Stimulated activated CD4-positive, alpha-beta T cell treated with anti-CD3 and anti-CD28 coated beads, Interleukin-2, amount 100 ng/mL, for 24 hours (primary cell): ENCODE measurements at places on chromosomes 12 and 14.

GRCh38 chr14:89903340-89903952, 51.1 kb downstream of the EFCAB11 start:
- DNase-seq = no peak

- no peak for DNase-seq
These were observed 3.0 kb upstream of the CEBPE start for GRCh38 chr14:23122086-23122485.

- DNase-seq = no peak
These were observed 87.9 kb downstream of the GAS2L3 start for GRCh38 chr12:100661300-100661951.

GRCh38 chr14:91987192-91987591, 39.7 kb upstream of the FBLN5 start:
- no peak for DNase-seq

DNA sequence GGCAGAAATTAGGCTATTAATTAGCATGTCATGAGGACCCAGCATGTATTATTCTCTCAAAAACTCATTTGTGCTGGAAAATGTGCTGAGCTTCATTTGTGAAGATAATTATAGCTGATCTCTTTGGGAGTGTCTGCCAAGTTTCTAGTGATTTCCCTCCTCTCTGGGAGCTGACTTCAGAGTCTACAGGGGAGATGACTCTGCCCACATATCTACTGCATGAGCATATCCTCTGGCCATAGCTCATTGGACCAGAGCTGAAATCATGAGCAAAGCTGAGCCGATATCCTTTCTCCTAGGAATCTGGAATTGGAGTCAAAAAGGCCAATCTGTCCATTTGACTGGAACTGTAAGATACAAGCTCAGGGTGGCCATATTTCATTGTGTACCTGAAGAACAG, 5.9 kb downstream of the CCDC198 start:
- no peak for DNase-seq

- DNase-seq = no peak
These were observed 56.2 kb downstream of the SDR9C7 start for GRCh38 chr12:56878010-56878339.

DNA sequence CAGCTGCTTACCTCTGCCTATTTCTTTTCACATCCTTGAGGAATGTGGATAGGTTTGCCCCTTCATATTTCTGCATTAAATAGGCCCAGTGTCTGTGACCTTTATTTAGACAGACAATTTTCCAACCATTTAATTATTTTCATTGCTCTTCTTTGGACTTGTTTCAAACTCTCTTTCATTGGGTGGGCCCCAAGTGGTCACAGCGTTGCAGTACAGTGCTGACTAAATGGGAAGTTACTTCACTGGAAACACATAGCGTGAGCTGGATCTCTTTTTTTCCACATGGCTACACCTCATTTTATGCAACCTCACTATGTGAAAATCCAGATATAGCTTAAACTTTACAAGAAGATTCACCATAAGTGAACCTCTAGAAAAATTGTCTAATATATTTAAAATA, 438.9 kb downstream of the ADAMTS20 start:
- no peak for DNase-seq

- DNase-seq = no peak
These were observed 56.2 kb downstream of the CCNK start for GRCh38 chr14:99537399-99537798.

DNA sequence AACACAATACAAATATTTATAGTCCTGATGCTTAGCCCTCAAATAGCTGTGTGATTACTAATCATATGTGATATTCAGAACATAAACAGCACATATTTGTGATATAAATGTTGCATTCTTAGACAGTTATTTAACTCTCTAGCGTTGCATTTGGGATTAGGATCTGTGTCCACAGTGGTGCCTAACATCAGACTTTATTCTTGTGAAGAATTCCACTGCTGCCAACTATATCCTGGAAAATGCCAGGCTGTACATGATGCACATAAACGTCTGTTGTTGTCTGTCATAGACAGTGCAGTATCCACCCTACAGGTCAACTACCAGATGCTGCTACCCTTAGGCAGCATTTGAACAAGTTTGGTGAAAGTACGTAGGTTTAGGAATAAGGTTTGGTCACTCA, 39.0 kb downstream of the SLC38A4 start:
- no peak for DNase-seq

DNA sequence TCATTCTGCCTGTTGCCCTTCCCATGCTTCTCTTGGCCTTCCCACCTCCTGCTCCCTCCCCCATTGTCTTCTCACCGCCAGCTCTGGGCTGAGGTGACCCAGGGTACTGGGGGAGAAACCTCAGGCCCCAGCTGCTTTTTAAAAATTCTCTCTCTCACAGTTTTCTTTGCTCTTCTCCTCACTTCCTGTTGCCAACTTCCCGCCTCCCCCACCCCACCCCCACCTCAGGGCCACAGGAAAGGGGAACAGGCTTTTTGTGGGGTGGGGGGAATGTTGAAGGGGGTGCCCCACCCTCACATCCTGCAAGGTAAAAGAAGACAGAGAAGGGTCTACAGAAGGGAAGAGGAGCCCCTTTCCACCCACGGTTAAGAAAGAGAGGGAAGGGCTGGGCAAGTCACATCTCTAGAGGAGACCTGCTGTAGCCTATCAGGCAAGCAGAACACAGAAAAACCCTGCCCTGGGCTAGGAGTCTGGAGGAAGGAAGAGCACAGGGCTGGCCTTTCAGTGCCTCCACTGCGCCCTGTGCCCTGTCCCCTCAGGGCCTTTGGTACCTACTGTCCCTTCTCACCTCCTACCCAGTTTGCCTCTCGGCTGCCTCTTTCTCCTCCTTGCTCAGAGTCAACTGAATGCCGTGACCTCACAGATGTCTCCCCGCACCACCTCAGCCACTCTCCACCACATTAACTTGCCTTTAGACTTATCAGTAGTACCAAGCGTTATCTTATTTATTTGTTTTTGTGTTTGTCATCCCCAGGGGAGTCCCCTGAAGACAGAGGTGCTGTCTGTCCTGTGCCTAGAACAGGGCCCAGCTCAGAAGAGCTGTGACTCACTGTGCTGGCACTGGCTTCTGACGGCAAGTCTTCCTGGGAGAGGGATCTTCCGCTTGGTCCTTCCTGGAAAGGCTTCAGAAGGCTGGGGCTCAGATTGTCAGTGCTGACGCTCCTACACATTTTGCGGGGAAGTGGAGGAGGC, 1.7 kb downstream of the ARHGAP9 start:
- peak; percentile 47 for DNase-seq

GRCh38 chr14:93891756-93892504, 35.2 kb upstream of the FAM181A start:
- DNase-seq = no peak

DNA sequence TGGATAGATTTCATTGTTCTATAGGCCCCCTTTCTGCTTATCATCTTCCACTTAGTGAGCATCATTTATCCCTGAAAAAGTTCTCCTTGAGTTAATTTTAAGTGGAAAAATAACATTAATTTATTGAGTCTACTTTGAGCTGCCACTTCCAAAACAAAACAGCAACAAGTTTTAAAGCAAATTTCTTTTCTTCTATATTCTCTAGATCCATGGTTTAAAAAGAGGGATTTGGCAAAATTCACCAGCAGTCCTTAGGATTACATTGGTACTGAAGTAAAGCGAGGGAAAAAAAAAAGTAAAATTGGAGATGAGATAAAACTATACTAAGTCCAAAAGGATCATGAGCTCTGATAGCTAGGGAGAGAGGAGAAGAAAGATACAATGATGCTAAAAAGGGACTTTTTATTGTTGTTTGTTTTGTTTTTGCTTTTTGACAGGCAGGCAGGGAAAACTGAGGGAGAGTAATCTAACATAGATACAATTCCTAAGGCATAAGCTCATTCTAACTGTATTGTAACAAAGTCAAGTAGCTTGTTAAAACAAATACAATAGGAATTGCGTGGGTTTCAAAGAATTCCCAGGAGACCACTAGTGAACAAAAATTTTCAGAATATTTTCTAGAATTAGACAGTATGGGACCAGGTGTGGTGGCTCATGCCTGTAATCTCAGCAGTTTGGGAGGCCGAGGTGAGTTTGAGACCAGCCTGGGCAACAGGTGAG, 19.2 kb upstream of the PLEKHA5 start:
- no peak for DNase-seq

GRCh38 chr12:68114606-68115005, 44.9 kb downstream of the IFNG start:
- no peak for DNase-seq

GRCh38 chr14:102893452-102893851, 29.0 kb upstream of the AMN start:
- DNase-seq = no peak

DNA sequence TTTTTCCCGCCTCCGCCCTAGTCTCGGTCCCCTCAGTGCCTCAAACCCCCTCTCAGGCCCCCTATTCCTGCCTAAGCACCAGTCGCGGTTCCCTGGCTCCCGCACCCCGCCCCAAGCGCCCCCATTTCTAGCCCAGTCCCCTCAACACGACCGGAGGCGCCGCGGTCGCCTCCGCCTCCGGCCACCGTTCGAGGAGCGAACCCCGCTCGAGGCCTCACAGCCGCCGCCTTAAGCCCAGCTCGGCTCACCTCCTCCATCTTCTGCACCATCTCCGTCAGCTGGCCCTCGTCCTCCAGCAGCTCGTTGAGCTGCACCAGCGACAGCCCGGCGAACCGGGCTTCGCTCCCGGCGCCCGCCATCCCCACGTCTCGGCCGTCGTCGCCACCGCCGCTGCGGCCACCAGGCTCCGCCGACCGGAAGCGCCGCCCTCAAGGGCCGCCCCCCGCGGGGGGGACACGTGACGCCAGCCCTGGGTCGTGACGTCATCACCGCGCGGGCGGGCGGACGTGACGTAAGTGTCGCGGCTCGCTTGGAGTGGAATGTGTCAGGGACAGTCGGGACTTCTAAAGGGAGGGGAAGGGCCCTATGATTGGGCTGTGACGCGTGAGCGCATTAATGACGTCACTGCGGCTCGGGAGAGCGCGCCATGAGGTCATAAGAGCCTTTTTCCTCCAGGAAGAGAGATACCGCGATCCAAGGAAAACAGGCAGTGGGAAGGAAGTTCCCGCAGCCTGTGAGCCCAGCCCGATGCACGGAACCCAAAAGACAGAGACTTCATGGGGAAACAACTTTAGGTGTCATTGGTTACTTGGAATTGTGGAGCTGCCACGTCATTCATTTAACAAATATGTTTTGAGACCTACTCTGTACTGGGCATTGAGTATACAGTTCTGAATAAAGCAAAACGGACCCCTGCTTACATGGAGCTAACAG, at the start of gene VPS37B:
Gene VPS37B, minus strand, starts transcription at position 421 of the 933 bp plus-strand sequence. Its CDS starts 62 bp downstream, at position 359.
- DNase-seq = peak; percentile 84

DNA sequence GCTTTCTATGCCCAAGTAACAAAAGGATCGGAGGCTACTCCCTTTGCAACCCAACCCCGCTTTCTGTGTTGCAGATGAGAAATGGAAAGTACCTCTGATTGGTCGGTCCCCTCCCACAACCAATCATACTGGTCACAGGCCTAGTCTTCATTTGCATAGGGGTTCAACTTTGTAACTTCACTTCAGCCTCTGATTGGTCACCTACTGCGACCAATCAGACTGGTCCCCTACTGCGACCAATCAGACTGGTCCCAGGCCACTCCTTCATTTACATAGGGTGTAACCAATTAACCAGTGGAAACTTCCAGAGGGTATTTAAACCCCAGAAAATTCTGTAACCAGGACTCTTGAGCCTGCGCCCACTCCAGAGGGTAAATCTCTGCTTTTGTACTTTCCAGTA, 906.4 kb upstream of the TMEM132C start:
- DNase-seq = no peak

DNA sequence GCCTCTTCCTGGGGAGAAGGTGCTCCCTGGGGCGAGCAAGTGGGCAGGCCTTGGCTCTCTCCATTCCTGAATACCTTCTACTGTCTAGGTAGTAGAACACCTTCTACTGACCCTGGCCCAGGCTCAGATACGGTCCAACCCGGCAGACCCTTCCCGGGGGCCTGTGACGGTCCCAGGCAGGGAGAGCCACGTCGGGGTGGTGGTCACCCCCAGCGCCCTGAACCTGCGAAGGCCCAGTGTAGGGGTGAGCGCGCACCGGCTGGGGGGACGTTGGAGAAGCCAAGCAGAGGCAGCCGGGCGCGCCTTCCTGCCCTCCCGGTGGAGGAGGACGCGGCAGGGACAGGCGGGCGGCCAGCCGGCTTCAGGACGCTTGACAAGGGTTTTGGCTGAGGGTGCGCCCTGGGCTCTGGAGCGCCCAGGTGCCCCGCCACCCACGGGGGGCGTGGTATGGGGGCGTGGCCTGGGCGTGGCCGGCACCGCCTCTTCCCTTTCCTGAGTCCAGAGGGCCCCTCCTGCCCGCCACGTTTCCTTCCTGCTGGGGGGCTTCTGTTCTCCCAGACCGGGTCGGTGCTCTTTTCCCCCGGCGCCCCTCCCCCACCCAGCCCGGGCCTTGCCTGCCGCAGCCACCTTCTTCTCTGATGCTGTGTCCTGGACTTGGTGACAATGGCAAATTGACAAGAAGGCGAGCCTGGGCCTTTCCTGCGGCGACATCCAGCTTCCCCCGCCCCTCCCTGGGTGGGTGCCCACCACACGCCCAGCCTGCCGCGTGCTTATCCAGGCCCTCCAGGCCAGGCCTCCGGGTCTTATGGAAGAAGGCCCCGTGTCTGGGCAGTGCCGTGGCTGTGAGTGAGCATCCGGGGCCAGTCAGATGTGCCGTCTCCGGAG, 24.5 kb upstream of the PPP1R13B start:
- DNase-seq = peak; percentile 79

GRCh38 chr12:129193263-129193871, 340.1 kb downstream of the GLT1D1 start:
- peak; percentile 53 for DNase-seq

DNA sequence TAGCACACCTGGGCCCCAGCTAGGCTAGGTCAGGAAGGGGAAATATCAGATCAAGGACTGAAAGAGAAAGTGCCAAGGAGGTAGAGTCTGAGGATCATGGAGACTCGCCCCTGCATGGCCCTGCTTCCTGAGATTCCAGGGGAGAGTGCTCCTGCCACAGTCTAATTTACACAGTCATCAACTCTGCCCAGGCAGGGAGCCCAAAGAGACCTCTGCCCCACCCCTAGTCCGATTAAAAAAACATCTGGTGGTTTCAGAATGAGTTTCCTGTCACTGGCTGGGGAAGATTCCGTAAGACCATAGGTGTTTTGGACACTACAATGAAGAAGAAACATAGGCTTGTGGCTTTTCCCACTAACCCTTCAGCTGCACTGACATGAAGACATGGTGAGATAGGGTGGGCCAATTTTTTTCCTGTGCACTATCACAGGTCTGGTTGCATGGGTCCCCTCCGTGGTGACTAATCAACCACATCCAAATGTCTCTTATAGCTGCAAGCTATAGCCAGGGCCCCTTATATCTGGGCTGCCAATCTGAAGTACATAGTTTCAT, 31.5 kb upstream of the GZMB start:
- DNase-seq = peak; percentile 25
